ENCODE measurements at places on chromosomes 1 and 21.
A peak's percentile ranks its signal among the peaks of the same experiment; 100 is the strongest.

DNA sequence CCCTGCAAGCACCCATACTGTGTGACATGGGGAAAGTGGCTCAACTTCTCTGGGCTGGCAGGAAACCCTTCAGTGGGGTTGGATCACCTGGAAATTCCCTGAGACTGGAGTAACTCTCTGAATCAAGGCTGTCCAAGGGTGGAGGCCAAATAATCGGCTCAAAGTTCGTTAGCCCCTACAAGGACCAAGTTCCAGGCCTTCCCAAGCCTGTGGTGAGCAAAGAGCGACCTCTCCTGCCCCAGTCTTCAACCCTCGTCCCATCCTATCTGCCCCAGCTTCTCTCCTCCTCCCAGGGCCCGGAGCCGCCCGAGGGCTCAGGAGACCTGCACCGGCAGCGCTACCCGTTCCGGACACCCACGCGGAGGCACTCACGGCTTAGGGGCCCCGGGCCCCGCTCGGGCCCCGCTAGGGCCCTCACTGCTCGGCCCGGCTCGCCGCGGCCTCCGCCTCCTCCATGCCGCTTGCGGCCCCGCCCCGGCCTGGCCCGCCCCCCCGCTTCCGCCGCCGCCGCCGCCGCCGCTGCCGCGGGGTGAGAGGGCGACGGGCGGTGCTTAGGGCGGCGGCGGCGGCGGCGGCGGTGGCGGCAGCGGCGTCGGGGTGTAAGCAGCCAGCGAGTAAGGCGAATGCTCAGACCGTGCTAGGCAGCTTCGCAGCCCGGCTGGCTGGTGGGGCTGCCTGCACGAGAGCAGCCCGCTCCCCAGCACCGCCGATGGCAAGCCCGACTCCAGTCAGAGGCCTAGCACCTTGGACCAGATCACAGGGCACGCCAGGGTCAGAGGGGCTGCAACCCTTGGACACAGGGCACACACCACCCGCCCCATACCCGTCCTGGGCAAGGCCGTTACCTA is at the start of gene POMGNT1:
POMGNT1 (minus strand) TSS at position 471 of the 848 bp plus-strand sequence. CDS start 613 bp downstream, outside the sequence.
- DNase-seq = peak; percentile 81

GRCh38 chr1:48025076-48025475 is 27.9 kb upstream of the TRABD2B start:
- no peak for DNase-seq

DNA sequence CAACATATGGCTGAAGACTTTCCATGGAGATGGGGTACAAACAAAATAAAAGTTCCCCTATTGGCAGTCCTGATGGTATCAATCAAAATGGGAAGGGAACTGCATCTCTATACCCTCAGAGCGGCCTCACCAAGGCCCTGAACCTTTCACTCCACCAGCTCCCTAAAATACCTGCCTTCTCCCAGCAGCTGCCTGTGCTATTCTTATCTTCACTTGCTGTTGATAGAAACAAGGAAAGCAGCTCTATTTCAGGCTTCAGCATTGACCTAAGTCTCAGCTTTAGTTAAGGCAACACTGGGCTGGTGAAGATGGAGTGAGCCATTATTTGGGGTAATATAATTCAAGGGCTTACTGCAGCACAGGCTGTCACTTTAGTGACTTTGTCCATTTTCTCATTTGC is 21.7 kb upstream of the PIGC start:
- no peak for DNase-seq

- DNase-seq = no peak
Observed at GRCh38 chr1:44788120-44788860, at the start of gene BEST4. TSS of gene BEST4 (minus strand) at chr1:44788170. CDS start at chr1:44787705, 465 bp downstream.

GRCh38 chr1:183239793-183240525 is 53.9 kb downstream of the LAMC2 start:
- DNase-seq = no peak
